Activated T-cell treated with anti-CD3 and anti-CD28 coated beads for 24 hours (primary cell): ENCODE measurements at places on chromosomes 12 and 14.

DNA sequence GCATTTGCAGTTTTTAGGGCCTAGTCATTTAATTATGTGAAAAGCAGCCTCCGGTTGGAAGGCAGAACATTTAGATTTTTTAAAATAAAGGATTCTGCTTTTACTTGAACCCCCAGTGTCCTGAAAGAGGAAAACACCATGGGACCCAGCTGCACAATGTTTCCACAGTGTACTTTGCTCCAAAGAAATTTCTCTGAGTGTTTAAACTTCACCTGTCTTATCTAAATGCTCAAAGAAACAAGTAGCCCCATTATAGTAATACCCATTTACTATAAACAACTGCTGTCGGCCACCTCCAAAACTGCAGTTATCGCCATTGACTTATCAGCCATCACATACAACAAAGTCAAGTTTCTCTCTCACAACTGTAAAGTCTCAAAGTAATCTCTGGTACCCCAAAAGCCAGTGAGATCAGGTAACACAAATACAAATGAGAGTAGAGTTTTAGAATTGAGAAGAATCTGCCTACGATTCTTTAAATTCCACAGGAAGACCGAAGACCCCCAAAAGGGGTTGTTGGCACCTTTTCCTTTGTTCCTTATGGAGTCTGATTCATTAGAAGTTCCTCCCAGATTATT is 205.2 kb downstream of the NUBPL start:
- no peak for DNase-seq

GRCh38 chr14:67584978-67585377 is 15.1 kb downstream of the PIGH start:
- no peak for DNase-seq

DNA sequence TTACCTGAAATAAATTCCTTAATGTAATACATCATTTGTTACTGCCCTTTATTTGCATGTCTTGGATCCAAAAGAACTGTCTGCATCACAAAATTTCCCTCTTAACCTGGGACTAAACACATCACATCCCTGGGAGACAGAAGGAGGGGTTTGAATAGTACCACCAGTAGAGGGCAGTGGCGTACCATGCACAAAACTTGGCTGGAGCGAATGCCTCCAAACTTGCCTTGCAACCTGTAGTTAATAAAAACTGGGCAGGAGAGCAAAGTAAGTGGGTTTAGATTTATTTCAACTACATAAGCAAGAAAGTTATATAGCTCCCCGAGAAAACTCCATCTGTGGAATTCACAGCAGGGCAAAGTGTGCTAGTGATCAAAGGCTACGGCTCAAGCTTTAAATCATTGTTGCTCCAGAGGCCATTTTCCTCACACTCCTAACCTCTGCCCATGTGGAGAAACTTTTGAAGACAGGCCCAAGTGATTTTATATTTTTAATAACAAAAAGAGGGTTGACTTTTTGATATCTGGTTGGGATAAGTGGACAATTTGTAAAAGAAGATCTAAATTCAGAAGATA is 1176.7 kb upstream of the SEL1L start:
- DNase-seq, result peak; percentile 1

GRCh38 chr12:76558684-76559399 is 729 bp downstream of the OSBPL8 start:
- peak; percentile 72 for DNase-seq
